ENCODE measurements at places on chromosomes 2 and 18. TPM values are rescaled to one million over a fixed set of nuclear protein-coding genes. Genes with fewer than 3 reads are reported as not detected.

MBD5 gene
- total RNA-seq: 100 TPM

SPDYA gene
- total RNA-seq: 1.7 TPM

ALPI gene
- total RNA-seq: not detected

UBXN2A gene
- 22.1 TPM for total RNA-seq

C2orf81 gene
- total RNA-seq: 8.8 TPM

GRCh38 chr2:135773917-135774316 is 32.3 kb downstream of the UBXN4 start:
- DNase-seq: no peak

GRCh38 chr2:241064008-241064801 is 37.9 kb downstream of the MTERF4 start:
- DNase-seq: no peak

DNA sequence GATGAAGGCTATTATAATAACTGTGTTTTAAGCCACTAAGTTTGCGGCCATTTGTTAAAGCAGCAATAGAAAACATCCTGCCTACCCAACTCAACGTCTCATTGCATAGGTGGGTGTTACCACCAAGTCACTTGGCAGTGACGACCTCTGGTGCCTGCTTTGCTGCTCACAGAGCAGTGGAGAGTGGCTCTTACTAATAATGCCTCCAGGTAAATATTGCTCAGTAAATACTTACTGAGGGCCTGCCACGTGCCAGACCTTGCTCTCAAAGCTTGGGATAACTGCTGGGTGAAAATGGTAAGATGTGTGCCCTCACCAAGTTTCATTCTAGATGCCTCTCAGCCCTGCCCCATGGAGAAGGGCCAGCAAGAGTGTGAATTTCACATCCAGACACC is 27.7 kb downstream of the ITGA6 start:
- no peak for DNase-seq

DNA sequence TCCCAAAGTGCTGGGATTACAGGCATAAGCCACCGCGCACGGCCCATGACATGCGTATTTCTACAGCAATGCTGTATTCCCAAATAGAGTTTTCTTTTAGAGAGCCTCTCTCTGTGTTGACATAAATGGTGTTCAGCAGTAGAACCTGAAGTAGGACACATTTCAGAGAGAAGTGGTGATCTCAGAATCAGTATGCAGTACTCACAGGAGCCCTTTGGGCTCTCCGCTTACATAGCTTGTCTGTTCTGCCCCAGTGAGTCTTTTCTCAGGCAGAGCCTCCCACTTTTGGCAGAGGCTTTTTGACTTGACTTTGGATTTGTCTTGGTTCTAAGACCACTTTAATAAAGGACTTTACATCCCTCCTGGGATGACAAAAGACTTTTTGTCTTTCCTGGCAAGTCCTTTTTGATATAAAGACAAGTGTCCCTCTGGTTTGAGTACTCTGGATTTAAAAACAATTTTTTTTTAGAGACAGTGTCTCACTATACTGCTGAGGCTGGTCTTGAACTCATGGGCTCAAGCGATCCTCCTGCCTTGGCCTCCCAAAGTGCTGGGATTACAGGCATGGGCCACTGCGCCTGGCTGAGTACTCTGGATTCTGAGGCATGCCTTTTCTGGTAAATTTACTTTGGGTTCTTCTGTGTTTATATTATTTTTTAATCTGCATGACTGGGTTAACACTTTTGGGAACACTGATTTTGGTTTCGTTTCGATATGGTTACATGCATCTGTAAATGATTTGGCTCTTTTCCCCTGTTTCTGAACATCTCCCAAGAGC is 113.3 kb downstream of the SMAD2 start:
- DNase-seq: no peak

GRCh38 chr18:73756256-73757091 is 391.2 kb downstream of the FBXO15 start:
- DNase-seq: no peak

DNA sequence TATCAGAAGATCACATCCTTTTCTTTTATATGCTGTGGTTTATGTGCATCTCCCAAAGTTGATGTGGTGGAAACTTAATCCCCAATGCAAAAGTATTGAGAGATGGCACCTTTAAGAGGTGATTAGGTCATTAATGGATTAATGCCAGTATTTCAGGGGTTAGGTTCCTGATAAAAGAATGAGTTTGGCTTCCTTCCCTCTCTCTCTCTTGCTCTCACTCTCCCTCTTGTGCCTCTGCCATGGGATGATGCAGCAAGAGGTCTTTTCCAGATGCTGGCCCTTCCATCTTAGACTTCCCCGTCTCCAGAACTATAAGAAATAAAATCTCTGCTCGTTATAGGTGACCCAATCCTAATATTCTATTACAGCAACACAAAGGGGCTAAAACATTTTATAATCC is 85.0 kb downstream of the TTC27 start:
- DNase-seq: no peak

GRCh38 chr18:28716338-28716737 is 539.4 kb upstream of the CDH2 start:
- DNase-seq: no peak

- DNase-seq: no peak
Measured at GRCh38 chr2:17188721-17189120, 329.5 kb downstream of the RAD51AP2 start.

DNA sequence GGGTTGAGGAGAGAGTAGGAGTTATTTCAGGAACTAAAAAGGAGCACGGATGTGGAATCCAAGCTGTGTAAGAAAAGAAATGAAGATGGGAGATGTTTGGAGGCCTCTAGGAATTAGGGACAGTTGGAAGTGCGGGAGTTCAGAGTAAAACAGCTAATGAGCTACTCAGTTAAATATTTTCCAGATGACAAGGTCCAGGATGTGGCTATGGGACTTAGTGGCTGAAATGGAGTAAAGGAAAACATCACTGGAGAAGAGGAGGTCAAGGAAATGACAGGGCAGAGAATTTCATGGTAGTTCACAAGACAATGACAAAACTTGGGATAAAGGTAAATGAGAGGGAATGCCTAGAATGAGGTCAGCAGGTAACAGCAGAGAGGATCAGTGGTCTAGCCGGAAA is 13.0 kb downstream of the GPR155 start:
- no peak for DNase-seq

DNA sequence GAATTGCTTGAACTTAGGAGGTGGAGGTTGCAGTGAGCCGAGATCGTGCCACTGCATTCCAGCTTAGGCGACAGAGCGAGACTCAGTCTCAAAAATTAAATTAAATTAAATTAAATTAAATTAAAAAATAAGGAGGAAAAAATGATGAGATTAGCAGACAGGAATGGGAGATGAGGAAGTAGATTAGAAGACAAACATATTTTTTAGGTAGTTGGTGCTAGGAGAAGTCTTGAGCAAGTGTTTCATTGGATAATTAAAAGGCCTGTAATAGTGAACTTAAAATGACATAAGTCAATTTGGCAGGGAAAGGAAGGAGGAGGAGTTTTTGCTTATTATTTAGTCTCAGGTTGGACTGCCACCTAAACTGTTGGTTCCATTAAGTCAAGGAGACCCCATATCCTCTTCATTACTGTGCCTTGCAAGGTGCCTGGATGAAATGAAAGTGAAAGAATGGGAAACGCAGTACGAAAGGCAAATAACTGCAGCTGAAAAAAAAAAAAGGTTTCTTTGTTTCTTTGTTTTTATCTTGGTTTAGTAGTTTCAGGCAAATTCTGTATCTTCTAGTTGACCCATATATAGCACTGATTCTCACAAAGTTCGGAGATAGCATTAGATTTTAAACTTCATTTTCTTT is 162.0 kb downstream of the SLC8A1 start:
- DNase-seq: no peak

Measured in mesothelial cell of epicardium (in vitro differentiated cells).